ENCODE measurements at places on chromosomes 11 and 22.

DNA sequence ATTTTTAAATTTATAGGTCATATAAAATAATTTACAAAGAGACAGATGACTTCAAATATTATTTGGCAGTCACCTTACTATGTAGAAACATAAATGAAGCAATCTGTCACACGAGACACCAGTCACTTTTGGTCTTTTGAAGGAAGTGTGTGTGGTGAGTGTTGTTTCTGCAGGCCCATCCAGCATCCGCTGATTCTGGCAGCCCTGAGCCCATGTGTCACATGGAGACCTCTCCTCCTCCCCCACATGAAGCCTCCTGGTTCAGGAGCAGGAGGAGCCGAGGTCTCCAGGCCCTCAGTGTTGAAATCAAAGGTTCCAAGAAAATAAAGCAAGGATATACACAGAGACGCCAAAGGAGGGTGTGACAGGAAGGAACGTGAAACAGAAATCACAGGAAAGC lies 60.1 kb downstream of the ARFGAP3 start:
- no peak for DNase-seq

GRCh38 chr11:90426442-90426841 lies 203.6 kb upstream of the CHORDC1 start:
- no peak for DNase-seq

- no peak for DNase-seq
Measured at GRCh38 chr11:120929664-120930154, 94.2 kb upstream of the TBCEL start.

DNA sequence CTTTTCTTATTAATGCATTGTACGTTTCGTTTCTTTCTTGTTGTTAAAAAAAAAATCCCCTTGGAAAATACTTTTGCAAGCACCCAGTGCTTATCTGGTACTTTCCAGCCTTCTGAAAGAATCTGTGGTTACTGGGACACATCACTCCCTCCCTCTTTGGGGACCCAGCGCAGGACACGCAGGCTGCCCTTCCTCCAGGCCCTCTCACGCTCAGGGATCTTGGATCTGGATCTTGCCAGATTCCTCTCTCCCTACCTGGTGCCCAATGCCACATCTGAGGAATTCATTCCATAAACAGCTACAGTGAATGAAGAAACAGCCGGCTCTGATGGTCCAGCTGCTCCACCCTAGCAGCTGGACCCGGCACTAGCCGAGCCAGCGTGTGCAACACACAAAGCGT lies 55.7 kb downstream of the PHF21B start:
- no peak for DNase-seq

GRCh38 chr11:61764606-61765260 lies 12.3 kb downstream of the MYRF start:
- DNase-seq: no peak
